Fibroblast of upper back skin (primary cell): ENCODE measurements at places on chromosomes 13 and 19.

DNA sequence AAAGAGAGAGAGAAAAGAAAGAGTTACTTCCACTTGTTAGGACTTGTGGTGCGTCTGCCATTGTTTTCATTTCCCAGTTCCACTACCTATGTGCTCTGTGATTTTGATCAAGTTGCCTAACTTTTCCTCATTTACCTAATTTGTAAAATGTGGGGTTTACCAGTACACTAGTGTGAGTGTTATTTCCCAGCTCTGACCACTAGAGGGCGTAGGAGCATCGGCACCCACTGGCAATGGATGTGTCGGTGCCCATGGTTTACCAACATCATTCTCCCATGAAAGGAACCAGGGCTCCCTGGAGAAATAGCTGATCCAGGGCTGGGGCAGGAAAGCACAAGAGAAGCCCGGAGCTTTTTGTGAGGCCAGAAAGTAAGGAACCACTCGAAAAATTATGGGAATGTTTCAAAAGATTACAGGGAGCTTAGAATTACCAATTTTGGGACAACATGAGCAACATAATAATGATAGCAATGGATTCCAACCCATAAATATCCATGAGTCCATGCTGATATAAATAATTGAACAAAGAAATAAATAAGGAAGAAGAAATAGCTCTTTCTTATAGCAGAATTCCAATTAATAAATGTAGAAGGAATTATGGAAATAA lies 15.1 kb upstream of the CEACAM4 start:
- DNase-seq: peak; percentile 34

DNA sequence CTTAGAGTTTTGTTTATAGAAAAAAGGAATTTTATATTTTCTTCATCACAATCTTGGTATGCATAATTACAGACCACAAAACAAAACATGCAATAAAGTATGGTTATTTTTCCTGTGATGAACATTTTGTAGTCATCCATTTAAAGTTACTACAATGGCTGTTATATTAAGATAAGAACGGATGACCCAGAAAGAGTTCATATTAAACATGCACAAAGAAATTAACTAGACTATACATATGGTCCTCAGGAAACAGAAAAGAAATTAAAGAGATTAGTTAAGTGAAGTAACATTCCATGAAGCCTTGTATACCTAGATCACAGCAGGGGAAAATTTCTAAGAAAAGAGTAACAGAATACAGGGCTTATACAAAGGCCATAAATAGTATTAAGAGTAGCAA lies 36.8 kb downstream of the RBM26 start:
- DNase-seq: no peak

- peak; percentile 20 for DNase-seq
Observed at GRCh38 chr13:100130092-100130491, 41.2 kb downstream of the PCCA start.

DNA sequence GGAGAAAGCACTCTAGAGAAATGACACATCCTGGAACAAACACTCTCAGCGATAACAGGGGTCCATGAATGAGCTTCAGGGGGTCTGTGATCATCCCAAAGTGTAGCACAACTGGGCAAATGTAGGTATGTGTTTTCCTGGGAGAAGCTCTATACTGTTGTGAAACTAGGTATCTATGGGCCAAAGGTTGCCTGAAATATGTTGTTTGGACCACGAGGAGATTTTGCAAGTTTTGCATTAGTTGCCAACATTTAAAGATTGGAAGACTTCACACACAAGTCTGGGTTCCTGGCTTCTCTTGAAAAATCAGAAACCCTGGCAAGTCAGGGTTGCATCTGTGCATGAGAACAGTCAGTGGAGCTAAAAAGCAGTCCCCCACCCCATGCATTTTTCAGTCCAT lies 26.7 kb upstream of the POU2F2 start:
- DNase-seq: no peak

- DNase-seq: peak; percentile 81
Observed at GRCh38 chr13:95924389-95924994, 128.7 kb downstream of the UGGT2 start.

GRCh38 chr19:30856786-30857185 lies 484.6 kb downstream of the ZNF536 start:
- no peak for DNase-seq

- DNase-seq: no peak
Observed at GRCh38 chr13:76635232-76636230, 250.7 kb downstream of the KCTD12 start.
